ENCODE measurements at places on chromosomes 16 and 17.
A peak's percentile ranks its signal among the peaks of the same experiment; 100 is the strongest.

GRCh38 chr16:85220964-85221731, 108.9 kb upstream of the CIBAR2 start:
- DNase-seq, result no peak

GRCh38 chr17:9050801-9051401, 29.6 kb downstream of the NTN1 start:
- no peak for DNase-seq

- DNase-seq, result no peak
Measured at GRCh38 chr17:19705771-19706770, 10.3 kb downstream of the SLC47A2 start.

GRCh38 chr17:80708480-80708879, 163.8 kb downstream of the RPTOR start:
- no peak for DNase-seq

- no peak for DNase-seq
Measured at GRCh38 chr16:967077-967541, 3.7 kb downstream of the LMF1 start.

DNA sequence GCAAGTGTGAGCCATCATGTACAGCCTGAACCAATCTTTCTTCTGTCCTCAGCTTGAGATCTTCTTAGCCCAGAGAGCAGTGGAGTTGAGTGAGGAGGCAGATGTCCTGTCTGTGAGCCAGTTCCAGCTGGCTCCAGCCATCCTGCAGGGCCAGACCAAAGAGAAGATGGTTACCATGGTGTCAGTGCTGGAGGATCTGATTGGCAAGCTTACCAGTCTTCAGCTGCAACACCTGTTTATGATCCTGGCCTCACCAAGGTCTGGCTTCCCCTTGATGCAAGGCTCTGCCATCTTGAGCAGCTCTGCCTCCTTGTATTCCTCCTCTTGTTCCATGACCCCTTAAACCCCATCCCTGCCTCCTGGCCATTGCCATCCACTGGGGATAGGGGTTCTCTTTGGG, 9.6 kb downstream of the CDK5RAP3 start:
- DNase-seq, result no peak

- DNase-seq, result no peak
Measured at GRCh38 chr17:8492121-8492520, 56.4 kb downstream of the NDEL1 start.

DNA sequence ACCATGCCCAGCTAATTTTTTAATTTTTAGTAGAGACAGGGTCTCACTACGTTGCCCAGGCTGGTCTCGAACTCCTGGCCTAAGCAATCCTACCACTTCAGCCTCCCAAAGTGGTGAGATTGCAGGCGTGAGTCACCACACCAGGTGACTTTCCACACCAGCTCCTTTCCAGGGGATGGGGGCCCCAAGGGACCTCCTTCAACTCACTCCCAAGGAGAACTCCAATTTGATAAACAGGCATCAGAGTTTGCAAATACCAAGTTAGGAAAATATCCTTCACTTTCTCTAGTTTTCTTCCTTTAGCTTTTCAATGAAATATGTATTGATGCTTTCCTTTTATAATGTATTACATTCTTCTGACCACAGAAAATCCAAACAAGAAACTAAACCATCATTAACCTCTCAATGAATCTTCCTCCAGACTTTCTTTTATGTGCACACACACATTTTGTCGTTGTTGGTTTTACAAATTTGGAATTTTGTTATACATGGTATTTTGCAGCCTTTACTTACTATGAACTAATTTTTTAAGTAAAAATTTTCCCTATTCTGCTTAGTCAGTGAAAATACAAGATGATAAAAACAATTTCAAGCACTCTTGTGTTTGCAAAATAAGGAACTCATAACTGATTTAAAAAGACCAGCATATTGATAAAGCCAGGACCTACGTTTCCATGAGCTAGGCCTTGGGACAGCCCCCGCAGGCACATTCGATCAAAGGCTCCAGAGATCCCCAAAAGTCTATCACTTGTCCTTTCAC, 32.0 kb downstream of the GAS7 start:
- DNase-seq, result no peak

- no peak for DNase-seq
Measured at GRCh38 chr17:69084911-69085310, 24.2 kb upstream of the ABCA9 start.

- no peak for DNase-seq
Measured at GRCh38 chr17:8909586-8910270, 42.3 kb upstream of the PIK3R6 start.

GRCh38 chr17:56983366-56983765, 5.4 kb downstream of the SCPEP1 start:
- no peak for DNase-seq

- no peak for DNase-seq
Measured at GRCh38 chr17:50071692-50072091, 15.8 kb downstream of the ITGA3 start.

GRCh38 chr16:19179546-19180490, 11.8 kb downstream of the SYT17 start:
- peak; percentile 23 for DNase-seq

DNA sequence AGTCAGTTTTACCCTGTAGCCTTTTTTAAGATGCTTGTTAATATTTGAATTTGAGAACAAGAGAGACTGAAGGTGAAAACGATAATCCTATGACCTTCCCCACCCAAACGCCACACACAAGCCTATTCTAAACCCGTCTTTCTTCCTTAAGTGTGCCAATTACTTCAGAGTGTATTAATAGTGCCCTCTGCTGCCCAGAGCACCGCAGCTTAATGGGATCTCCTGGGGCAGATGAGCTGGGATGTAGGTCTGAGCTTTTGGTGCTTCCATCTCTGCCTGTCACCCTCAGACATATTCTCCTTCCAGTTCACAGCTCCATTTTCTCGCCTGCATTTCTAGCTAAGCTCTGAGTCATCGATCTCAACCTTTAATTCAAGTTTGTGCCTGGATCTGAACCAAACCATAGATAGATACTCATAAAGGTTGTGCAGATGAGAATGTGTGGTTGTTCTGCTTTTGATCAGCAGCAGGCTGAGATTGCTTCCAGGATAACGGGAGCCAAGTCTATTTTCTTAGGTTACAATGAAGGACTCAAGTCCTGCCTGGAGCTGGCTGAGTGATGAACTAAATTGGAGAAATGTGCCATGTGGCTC, 46.4 kb upstream of the CDH13 start:
- DNase-seq, result no peak

DNA sequence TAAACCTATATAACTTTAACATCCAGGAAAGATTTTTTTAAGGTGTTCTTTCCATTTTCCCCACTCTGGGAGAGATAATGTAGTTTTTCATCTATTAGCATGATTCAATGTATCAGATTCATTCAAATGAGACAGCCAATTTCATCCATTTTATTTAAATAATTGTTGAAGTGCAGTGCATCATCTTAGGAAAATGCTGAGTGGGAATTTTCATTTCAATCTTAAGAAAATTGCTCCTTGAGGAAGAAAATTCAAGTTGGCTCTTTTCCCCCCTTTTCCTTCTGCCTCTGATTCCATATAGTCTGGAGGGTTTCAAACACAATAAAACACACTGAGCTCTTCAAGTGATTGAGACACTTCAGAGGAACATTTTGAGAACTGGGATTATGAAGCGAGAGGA, 3.4 kb upstream of the KCNJ16 start:
- no peak for DNase-seq

GRCh38 chr17:44848257-44848795, 643 bp downstream of the HIGD1B start:
- DNase-seq, result no peak

DNA sequence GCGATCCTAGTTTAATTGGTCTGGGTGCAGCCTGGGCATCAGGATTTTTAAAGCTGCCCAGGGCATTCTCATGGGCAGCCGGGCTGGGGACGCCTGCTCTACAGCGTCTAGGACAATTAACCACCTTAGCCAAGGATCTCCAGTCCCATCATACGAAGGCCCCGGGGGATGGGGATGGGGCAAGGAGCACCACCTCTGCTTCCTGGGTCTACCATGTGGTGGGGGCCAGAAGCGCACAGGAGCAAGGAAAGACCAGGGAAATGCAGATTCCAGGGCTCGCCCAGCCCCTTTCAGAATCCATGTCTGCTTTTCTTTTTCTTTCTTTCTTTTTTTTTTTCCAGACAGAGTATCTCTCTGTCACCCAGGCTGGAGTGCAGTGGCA, 29.3 kb downstream of the TBC1D16 start:
- DNase-seq, result no peak

- DNase-seq, result no peak
Measured at GRCh38 chr16:89325861-89326471, 108.5 kb downstream of the ZNF778 start.

- DNase-seq, result no peak
Measured at GRCh38 chr17:63247706-63248105, 198.4 kb downstream of the CYB561 start.

DNA sequence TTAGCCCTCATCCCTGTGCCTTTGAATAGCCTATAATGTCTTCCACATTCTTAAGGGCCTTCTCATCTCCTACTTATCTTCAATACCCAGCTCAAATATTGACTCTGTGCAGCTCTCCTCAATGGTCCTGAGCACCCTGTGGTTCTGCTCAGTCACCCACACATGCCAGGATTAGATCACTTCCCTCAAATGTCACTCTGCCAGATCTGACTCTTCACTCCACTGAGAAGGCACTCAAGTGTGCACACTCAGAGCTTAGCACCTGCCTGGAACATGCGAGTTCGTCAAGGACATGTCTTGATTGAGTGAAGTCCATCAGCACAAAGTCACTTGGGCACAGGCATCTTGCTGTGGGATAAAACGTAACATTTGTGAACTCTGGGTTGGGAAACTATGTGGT, 404.8 kb downstream of the CDH13 start:
- no peak for DNase-seq

GRCh38 chr17:33653399-33653788, 360.3 kb upstream of the ASIC2 start:
- DNase-seq, result no peak

DNA sequence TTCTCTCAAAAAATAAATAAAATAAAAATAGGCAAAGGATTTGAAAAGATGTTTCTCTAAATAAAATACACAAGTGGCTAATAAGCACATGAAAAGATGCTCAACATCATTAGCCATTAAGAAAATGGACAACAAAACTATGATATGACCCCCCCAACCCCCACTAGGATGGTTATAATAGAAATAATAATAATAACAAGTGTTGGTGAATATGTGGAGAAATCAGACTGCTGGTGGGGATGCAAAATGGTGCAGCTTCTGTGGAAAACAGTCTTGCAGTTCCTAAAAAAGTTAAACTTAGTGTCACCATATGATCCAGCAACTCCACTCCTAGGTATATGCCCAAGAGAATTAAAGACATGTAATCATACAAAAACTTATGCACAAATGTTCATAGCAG, 9.0 kb upstream of the MYCBPAP start:
- no peak for DNase-seq

DNA sequence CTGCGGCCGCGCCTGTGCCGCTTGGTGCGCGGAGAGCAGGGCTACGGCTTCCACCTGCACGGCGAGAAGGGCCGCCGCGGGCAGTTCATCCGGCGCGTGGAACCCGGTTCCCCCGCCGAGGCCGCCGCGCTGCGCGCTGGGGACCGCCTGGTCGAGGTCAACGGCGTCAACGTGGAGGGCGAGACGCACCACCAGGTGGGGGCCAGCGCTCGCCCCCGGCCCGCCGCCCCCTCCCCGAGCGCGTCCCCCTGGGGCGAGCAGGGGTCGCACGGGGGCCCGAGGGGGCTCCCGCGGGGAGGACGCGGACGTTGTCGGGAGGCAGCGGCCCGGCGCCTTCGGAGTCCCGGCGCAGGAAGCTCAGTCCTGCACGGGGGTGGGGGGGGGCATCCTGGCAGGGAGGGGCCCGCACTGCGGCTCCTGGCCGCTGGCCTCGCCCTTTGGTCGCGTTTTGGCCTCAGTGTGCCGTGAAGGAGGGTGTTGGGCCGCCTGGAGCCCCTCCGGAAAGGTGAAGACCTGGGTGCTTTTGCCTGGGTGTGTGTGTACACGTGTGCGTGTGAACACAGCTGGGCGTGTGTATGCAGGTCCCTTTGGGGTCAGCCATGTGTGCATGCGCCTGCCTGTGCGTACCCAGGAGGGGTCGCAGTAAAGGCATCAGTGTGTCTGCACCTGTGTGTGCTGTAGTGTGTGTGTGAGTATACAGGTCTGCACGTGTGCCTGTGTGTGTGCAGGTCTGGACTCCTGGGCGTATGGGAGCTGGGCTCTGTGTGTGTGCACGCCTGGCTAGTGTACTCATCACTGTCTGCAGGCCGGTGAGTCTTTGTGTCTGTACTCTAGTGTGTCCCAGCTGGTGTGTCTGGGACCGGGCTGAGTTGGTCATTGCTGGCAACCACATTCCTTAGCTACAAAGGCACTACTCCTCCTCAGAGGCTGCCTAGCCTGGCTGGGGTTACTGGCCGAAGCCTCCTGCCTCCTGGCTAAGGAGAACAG, 615 bp downstream of the NHERF2 start:
- no peak for DNase-seq

GRCh38 chr17:73323409-73324159, 11.8 kb upstream of the CDC42EP4 start:
- DNase-seq, result no peak

DNA sequence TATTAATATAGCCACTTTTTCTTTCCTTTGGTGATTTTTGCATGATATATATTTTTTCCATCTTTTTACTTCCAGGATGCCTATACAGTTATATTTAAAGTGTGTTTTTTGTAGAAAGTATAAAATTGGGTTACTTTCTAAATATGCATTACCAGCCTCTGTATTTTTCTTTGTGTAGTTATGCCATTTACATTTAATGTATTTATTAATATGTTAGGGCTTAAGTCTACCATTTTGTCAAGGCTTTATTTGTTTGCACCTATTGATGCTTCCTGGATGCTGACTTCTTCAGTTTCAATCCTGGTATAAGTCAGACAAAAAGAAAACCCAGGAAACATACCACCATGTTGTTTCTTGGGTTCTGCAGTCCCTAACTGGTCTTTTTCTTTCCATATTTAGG, 911.1 kb upstream of the GOT2 start:
- DNase-seq, result no peak

DNA sequence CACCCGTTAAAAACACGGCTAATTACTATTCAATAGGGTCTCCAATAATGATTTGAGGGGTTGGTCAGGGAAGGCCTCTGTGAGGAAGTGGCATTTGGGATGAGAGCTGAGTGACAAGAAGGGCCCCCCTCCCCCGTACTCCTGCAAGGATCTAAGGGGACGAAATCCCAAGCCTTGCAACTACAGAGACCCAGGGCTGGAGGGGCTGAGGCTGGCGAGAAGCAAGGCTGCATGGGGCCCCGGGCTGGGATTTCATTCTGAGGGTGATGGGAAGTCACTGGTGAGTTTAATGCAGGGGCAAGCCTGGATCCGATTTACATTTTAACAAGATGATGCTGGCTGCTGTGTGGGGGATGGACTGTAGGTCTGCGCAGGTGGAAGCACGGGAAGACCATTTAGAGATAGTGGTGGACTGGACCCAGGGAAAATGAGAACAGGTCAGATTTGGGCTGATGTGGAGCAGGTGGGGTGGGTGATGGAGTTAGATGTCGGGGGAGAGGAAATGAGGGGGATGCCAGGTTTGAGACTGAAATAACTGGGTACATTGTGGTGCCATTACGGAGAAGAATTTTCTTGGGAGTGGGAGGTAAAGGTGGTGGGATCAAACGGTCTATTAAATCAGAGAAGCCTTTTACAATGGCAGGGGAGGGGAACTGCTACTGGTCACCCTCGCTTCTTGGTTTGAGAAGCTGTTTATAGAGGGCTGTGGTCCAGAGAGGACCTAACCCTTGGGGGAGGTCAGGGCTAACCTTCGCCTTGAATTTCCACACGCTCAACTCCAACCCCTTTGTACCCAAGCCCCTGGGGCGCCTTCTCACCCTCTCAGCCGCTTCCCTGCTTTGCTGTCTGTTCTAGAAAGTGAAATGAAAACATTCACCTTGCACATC, 932 bp upstream of the MYBBP1A start:
- DNase-seq, result no peak
